Tibial nerve (tissue), 4 donors: ENCODE measurements at places on chromosomes 6 and 20.
A peak's percentile ranks its signal among the peaks of the same experiment; 100 is the strongest.

GRCh38 chr6:81942067-81942370, 189.5 kb upstream of the TENT5A start:
- no peak for DNase-seq

DNA sequence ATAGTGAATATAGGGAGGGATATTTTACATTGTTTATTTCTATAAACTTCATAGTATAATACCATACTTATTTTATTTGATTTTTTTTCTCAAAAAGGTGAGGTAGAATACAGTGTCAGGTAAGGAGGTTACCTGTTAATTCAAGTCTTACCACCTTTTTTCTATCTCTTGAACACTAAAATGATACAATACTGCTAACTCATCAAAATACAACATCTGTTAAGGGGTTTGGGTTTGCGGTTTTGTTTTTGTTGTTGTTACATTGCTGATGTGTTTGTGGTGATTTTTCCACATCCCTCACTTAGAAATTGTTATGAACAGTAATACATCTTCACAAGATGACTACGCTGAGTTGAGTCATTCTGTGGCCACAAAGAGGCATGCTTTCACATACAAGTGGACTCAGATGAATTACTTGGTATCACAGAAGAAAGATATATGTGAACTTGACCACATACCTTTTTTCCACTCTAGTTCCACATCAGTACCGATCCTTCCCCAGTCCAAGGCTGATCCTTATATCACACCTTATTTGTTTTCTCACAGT, 139.4 kb upstream of the ID4 start:
- DNase-seq: no peak

GRCh38 chr20:44747166-44748004, 1.7 kb downstream of the KCNK15 start:
- peak; percentile 62 for DNase-seq

DNA sequence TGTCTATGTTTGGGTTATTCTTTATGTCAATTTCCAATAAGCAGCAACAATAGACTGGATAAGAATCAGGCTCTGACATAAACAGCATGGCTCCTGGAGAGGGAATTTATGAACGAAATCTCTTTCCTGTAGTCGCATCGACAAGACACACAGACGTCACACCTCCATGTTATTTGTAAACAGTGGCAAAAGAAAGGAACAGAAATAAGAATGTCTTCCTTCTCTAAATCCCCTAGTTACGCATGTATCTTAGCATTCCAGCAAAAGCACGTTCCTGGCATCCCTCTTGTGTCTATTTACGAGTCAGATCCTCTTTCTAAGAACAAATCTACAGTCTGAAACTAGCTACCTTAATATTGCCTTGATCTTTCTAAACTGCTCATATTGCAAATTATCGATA, 559.1 kb upstream of the JAG1 start:
- DNase-seq: no peak

DNA sequence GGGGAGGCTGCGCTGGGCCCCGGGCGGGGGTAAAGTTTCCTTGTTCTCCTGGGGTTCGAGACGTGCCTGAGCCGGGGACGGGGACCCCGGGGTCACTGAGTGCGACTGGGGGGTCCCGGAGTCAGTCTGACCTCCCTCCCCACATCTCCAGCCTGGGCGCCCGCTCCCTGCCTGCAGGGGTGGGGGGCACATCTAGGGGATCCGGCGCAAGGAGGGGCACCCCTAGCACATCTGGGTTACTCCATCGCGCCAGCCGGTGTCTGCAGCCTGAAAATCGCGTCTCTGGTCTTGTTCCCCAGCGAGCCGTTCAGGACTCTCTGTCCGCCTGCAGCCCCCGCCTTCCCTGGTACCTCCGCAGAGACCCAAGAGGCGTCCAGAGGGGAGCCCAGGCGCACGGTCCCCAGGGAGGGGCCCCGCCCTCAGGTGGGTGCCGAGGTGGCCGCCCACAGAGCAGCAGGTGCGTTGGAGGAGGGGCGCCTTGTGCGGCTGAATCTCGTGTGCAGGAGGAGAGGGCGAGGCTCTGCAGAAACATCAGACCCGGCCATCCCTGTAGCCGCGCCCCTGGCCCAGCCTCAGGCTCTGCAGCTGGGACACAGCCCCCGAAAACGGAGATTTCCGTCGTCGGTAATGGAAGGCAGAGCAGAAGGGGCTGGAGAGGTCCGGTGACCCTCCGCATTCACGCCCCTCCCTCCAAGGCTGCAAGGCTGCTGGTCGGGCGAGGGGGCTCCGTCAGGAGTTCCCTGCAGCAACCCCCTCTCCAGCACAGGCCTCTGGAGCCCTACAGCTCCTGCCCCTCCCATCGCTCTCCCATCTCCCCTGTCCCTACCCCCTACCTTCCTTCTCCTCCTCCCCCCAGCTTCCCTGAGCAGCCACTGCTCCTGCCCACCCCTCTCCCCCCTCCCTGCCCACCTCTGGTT, 628 bp upstream of the CHRNA4 start:
- DNase-seq: no peak

DNA sequence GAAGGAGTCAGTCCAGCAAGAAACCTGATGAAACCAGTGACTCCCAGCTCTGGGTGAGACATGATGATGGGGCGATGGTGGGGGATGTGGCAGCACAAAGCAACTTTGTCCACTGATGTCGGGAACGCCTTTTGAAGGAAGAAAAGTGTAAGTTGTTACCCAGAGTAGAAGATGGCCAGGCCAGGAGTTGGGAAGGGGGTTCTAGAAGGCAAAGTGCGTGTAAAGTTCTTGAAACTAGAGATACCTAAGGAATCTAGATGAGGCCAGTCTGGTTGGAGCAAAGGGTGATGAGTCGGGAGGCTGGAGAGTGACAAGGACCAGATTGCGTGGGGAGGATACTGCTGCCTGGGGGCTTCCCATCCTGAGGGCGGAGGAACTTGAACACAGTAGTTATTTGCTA, 117.0 kb downstream of the PHACTR3 start:
- no peak for DNase-seq

GRCh38 chr6:154591234-154591633, 80.7 kb upstream of the CNKSR3 start:
- no peak for DNase-seq

GRCh38 chr6:21228411-21228810, 365.1 kb upstream of the SOX4 start:
- DNase-seq: no peak

- DNase-seq: no peak
These were observed 53.3 kb downstream of the ATG5 start for GRCh38 chr6:106272287-106272686.

- no peak for DNase-seq
These were observed 172.1 kb downstream of the MTFR2 start for GRCh38 chr6:136077834-136078576.

DNA sequence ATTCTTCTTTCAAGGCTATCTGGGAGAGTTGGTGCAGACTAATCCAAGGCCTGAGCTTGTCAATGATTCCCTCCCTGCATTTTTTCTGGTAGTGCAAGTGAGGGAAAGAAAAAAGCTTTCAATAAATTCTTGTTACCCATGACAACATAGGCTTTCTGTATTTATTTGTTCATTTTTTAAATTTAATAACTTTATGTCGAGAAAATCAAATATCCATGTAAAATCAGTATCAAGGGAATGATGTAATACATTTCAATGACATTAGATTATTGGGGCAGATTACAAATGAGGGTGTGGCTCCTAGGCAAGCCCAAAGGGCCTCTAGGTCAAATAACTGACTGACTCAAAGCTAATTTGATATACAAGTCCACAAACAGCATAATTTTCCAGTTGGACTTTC, 104.0 kb downstream of the GJA1 start:
- DNase-seq: no peak

- DNase-seq: no peak
These were observed 4.1 kb downstream of the PAQR8 start for GRCh38 chr6:52365866-52366540.

DNA sequence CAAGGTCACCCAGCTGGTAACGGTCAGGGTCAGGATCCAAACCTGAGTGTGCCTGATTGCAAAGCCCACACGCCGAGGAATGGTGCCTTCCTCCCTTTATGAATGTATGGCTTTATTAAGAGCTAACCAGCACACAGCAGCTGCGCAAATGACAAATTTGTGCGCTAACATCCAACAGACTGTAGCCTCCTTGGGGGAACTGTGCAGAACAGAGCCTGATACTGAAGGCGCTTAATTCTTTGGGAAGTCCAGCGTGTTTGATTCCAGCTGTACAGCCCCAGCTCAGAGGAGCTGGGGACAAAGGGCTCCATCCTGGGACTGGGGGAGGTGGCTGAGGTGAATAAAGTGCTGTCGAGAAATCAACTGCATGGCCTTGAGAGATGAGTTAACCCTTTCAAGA, 75.7 kb upstream of the JARID2 start:
- DNase-seq: no peak

- no peak for DNase-seq
These were observed 32.3 kb upstream of the SLC23A2 start for GRCh38 chr20:5033566-5033965.

- no peak for DNase-seq
These were observed 106.4 kb downstream of the RALGAPA2 start for GRCh38 chr20:20606050-20606449.

DNA sequence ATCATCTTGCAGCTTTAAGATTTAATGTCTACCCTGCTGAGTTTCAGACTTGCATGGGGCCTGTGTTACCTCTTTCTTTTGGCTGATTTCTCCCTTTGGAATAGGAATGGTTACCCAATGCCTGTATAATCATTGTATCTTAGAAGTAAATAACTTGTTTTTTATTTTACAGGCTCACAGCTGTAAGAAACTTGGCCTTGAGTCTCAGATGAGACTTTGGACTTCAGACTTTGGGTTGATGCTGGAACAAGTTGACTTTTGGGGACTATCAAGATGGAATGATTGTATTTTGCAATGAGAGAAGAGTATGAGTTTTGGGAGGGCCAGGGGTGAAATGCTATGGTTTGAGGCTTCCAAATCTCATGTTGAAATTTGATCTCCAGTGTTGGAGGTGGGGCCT, 34.9 kb upstream of the CAP2 start:
- DNase-seq: no peak
